HL-60 (cell line): ENCODE measurements at places on chromosomes 16 and 17.

DNA sequence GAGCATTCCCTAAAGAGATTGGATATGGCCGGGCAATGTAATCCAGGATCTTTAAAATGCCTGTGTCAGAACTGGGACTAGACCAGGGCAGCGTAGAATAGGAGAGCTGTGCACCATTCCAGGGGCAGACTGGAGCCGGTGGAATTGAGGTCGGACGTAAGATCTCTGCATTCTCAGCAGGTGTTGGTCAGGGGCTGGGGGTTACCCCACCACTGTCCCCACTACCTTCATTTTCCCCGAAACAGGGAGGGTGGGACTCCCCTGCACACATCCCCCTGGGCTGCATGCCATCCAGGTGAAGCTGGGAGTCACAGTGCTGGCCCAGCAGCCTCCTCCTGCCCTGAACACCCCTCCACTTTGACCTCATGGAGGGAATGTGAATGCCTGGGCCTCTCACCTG lies 17.8 kb downstream of the OSBPL7 start:
- DNase-seq = no peak

GRCh38 chr16:25707982-25708583 lies 16.3 kb downstream of the HS3ST4 start:
- peak; percentile 36 for DNase-seq

GRCh38 chr16:81568749-81569087 lies 124.1 kb downstream of the CMIP start:
- no peak for DNase-seq

DNA sequence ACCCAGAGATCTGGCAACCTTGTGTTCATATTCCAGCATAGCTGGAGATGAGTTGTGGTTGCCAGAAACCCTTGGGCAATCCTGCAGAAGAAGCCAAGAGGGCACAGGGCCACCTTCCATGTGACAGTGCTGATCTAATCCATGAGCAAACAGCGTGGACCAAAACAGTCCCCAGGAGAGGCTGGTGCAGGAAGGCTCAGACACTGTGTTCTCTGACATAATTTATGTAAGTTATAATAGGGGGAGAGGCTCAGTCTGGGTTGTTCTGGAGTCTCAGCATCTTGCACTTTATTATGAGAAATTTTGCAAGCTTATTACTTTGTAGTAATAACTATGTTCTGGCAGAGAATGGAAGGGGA lies 273.9 kb downstream of the HAPSTR1 start:
- DNase-seq = no peak

DNA sequence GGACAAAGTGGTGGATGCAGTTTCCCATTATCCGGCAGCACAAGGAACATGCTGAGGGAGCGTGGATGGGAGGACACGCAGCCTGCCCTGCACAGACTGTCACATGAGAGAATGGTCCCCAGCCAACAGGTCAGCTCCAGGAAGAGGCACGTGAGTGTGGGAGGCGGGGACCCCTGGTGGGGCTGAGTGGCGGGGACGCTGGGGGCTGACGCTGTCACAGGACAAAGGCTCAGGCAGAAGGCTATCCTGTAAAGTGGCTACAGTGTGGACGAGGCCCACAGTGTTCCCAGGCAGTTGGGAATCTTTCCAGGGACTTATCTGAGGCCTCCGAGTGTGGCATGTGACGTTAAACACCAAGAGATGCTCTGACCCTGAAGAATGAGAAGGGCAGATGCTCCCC lies 30.4 kb downstream of the MBTPS1 start:
- DNase-seq = no peak

DNA sequence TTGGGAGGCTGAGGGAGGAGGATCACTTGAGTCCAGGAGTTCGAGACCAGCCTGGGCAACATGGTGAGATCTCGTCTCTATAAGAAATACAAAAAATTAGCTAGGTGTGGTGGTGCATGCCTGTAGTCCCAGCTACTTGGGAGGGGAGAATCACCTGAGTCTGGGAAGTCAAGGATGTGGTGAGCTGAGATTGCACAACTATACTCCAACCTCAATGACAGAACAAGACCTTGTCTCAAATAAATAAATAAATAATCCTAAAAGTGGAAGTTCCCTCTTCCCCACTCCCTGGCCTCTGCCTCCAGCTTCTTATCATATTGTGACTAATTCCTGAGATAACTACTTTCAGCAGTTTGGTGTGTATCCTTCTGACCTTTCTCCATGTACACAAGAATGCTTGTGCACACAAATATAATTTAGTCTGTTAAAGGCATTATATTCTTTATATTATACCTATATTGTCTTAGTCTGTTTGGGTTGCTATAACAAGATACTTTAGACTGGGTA lies 23.5 kb upstream of the DNAJA2 start:
- no peak for DNase-seq

DNA sequence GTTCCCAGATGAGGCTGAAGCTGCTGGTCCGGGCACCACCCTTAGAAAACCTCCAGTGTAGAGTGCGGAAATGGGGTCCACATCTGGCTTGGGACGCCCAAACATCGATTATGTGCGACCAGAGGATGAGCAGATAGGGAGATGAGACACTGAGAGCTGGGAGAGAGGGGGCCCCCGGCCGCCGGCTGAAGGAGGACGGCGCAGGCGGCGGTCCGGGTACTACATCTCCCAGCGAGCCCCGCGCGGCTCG lies 182 bp upstream of the SPECC1 start:
- DNase-seq = no peak
